Kidney tubule cell (primary cell): ENCODE measurements at places on chromosomes 1 and 21.

GRCh38 chr1:231808116-231808515 is 181.5 kb downstream of the DISC1 start:
- DNase-seq = no peak

DNA sequence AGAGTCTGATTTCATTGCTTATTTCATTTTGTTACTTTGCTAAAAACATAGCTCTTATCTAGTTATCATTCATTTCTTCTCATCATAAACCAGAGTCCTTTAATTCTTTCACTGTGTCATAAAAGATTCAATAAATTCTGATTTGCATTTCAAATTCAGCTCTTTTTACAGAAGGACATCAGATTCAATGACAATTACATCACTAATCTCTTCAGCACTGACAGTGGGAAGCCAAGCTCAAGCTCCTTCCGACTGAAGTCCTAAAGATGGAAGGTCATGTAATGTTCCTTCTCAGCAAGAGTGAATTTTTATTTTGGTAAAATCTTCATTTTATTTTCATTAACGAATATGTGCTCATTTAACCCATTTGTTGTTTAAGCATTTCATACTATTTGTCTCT is 530.7 kb upstream of the ADGRL2 start:
- DNase-seq = no peak

- peak; percentile 37 for DNase-seq
Measured at GRCh38 chr21:23968722-23969647, 1638.3 kb downstream of the MRPL39 start.

- DNase-seq = no peak
Measured at GRCh38 chr1:8718850-8719361, 98.5 kb downstream of the RERE start.

- DNase-seq = peak; percentile 18
Measured at GRCh38 chr1:156337052-156337887, 822 bp downstream of the CCT3 start.

DNA sequence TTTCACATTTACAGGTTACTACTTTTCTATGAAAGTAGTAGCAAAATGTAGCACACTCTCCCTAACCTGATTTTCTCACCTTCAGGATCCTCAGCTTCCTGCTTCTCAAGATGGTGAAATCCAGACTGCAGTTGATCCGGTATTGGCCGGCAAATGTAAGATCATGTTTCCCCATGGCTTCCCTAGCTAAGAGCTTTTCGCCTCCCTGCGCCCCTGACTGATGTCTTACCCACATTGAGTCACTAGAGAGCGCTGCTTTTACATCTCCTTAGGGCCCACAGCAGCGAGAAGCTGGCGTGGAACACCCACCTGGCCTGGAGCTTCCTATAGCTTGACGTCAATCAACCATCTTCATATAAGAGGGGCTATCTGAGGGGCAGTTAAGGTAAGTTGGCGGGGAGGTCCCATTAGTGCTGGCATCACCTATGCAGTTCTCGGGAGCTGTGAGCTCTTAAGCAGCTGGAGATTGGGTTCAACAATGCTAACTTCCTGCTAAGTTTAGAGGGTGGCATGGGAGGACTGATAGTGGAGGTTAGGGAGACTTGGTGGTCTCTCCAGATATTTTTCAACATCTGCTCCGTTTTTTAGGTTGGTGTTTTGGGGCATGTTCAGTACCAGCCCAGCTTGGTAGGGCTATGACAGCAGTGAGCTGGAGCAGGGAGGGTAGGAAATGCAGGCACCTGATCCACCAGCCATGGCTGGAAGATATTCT is 5.5 kb downstream of the PTPN7 start:
- DNase-seq = peak; percentile 69

GRCh38 chr1:192749349-192749748 is 59.5 kb upstream of the RGS2 start:
- DNase-seq = peak; percentile 5

GRCh38 chr1:212301580-212301979 is 16.4 kb downstream of the PPP2R5A start:
- no peak for DNase-seq

- DNase-seq = no peak
Measured at GRCh38 chr1:226107471-226108460, 45.2 kb downstream of the H3-3A start.

- DNase-seq = no peak
Measured at GRCh38 chr1:47705517-47706130, 267.8 kb downstream of the FOXD2 start.

DNA sequence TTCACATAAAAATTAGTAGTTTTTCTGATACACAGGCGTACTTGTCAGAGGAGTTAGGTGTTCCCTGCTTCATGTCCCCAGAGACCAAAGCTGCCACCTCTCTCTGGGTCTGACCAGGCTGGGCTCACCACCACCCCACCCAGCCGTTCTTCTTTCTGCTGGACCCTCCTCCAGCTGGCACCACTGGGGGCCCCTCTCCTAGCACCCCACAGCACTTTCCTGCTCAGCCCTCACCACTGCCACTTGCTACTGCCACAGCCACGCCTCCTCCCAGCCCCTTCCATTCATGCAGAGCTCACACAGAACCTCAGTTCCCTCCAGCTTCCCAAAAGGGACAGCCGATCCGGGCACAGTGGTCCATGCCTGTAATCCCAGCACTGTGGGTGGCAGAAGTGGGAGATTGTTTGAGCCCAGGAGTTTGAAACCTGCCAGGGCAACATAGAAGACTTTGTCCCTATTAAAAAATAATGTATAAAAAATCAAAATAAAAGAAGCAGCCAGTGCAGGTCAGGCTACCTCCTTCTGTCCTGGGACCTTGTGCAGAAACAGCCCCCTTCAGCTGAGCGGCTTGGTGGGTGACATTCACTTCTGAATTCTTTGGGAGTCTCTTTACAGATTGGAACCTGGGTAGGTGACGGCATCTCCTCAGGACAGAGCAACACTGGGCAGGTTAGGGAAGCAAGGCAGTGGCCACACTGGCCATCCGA is 208.3 kb downstream of the TOMM20 start:
- no peak for DNase-seq

GRCh38 chr1:192830595-192831246 is 21.9 kb downstream of the RGS2 start:
- no peak for DNase-seq

GRCh38 chr1:168960595-168960994 is 145.9 kb upstream of the ATP1B1 start:
- no peak for DNase-seq

GRCh38 chr21:40018871-40019475 is 151.7 kb downstream of the PCP4 start:
- DNase-seq = no peak

- no peak for DNase-seq
Measured at GRCh38 chr21:39666026-39666425, 53.3 kb downstream of the B3GALT5 start.

GRCh38 chr1:68814067-68814466 is 317.2 kb upstream of the DEPDC1 start:
- DNase-seq = peak; percentile 43

DNA sequence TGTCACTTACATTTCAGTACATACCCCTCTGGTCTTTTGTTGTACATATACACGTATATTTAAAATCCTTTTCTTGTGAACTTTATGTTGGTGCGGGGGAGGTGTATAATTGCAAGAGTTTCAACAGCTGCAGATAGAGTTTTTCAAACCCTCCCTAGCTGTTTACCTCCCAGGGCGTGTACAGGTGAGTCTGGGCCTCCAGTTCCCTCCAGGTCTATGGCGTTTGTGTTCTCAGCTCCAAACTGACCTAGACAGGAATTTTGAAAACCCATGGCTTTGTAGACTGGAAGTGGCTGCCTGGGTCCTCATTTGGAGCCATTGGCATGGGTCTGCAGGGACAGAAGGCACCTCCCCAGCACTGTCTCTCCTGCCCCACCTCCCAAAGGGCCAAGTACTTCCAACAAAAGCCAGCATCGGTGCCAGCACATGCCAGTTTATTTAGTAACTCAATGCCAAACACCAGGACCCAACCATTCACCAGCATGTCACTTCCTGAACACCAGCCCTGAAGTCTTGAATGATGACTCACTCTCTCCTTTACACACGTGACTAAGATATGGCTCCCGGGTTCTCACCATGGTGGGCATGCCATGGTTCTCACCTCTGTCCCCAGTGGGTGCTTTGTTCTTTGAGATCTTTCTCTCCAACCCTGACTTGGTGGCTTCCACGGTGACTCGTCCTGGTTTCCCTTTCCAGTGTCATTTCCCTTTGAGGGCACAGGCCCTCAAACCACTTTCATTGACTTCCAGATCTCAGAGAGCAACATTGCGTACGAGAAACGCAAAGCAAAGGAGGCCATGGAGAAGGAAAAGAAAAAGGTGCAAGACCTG is 57.3 kb upstream of the EFHD2 start:
- DNase-seq = peak; percentile 95

GRCh38 chr1:156385534-156386031 is 16.6 kb downstream of the RHBG start:
- peak; percentile 62 for DNase-seq

GRCh38 chr1:231930257-231930947 is 303.8 kb downstream of the DISC1 start:
- DNase-seq = no peak

- DNase-seq = no peak
Measured at GRCh38 chr1:243367314-243367713, 111.5 kb downstream of the SDCCAG8 start.

DNA sequence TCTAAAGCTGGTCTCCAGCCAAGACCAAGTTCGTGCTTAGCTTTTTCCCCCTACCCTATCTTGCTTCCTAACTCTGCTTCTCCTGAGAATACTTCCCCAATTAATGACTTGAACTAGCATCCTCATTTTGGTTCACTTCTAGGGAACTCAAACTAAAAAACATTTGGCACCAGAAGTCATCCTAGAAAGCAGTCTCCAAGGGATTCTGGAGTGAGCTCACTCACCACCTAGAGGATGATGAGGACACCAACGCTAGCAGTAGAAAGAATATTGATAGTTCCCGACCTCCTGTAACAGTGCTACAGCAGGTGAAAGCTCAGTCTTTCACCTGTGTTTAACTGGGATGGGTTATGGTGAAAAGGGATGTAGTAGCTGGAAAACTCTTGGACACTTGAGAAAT is 4.7 kb upstream of the PSMB2 start:
- DNase-seq = no peak

DNA sequence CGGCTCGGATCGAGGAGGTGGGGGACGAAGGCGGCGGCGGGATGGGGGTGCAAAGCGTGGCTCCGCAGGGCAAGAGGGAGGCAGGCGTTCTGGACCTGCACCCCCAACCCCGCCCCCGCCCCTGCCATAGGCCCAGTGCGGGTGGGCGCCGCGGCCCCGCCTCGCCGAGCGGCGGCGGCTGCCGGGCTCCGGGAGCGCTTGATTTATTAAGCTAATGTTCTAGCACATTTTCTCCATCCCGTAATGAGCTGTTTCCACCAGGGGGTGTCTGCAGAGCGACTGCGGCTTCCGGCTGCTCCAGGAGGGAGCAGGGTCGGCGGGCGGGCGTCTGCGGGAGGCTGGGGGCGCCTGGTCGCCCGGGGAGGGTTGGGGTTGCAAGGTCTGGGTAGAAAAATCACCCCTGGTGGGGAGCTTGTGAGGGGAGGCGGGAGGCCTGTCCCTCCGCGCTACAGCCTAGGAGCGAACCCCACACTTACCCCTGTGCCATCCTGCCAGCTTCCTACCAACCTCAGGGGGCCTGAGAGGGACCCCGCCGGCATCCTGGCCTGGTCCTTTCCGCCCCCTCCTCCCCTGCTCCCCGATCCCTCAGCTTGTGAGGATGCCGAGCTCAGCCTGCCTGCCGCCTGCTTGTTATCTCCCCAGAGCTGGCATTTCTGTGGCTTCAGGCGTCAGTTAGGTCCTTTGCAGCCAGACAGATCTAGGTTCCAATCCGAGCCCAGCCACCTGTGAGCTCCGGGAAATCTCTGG is 48.5 kb upstream of the ACOT11 start:
- DNase-seq = peak; percentile 46

GRCh38 chr1:157307491-157307890 is 169.3 kb upstream of the ETV3 start:
- no peak for DNase-seq

DNA sequence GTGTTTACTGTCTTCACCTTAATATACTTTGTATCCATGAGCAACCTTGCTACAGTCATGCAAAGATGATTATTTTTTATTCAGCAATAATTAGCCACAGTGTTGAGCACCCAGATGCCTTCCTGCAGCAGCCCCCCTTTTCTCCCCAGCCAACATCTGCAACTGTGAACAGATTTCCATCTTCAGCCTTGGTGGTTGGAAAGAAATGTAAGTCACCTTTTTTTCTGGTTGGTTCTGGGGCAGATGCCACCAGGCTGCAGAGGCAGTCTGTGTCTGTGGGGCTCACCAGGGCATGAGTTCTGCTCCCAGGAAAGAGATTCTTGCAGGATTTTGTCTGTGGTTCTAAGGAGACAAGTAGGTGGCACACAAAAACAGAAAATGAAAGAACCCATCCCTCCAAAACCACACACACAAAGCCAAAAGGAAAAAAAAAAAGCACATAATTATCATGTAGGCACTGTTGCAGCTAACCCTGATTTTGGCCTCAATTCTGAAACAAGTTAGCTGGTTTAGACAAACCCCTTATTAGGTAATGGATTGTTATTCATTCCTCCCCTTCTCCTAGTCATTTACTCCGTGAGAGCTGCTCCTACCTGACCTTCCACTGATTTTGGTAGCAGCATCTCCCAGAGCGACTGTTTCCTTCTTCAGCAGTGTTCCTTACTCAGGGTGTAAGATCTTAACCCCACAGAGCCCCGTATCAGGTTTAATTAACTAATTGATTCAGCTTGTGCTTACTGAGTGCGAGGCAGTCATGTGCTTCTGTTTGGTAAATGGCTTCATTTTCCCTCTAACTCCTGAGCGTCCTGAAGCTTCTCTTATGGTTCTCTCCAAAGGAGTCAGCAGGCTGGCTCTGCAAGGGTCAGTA is 36.5 kb downstream of the GALNT2 start:
- no peak for DNase-seq

GRCh38 chr1:175520186-175520585 is 223.2 kb downstream of the TNR start:
- DNase-seq = peak; percentile 33

- DNase-seq = peak; percentile 61
Measured at GRCh38 chr1:115099693-115100050, 10.4 kb upstream of the TSPAN2 start.

GRCh38 chr1:205777994-205778393 is 2.7 kb upstream of the RAB29 start:
- no peak for DNase-seq

GRCh38 chr1:158163000-158163947 is 17.4 kb upstream of the CD1D start:
- no peak for DNase-seq

DNA sequence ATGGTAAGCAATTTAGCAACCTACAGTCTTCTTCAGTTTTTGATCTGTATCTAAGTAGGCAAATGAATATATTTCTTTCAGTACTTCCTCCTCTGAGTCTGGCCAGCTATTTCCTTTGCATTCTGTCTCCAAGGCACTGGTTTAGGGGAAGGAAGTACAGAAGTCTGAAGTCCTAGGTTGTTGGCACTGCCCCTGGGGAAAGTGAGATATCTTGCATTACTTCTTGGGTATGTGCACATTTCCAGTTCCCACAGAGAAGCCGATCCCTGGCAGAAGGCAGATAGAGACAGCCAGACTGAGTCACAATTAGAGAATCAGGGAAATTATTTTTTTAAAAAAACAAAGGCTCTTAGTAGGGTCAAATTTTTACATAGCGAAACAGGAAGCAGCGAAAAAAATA is 98.8 kb downstream of the RASAL2 start:
- DNase-seq = peak; percentile 92

GRCh38 chr1:212608959-212609700 is 569 bp downstream of the ATF3 start:
- peak; percentile 60 for DNase-seq
